T-helper 2 cell (primary cell): ENCODE measurements at places on chromosomes 3 and 15.

DNA sequence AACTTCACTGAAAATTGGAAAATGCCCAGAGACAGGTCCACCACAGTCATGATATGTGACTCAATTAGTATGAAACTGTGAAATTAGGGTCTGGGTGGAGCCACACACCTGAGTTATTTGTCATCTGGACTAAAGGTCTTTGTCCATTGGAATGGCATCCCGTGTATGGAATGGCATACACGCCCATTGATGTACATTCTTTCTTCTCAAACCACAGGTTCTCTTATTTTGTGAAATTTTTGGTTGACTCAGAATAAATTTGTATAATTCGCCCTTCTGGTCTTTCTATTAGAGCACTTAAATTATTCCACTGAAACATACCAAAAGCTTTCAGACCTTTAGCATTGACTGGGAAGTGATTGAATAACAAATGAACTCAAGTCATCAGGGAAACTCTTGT, 66.8 kb upstream of the UBE2E1 start:
- DNase-seq: no peak

DNA sequence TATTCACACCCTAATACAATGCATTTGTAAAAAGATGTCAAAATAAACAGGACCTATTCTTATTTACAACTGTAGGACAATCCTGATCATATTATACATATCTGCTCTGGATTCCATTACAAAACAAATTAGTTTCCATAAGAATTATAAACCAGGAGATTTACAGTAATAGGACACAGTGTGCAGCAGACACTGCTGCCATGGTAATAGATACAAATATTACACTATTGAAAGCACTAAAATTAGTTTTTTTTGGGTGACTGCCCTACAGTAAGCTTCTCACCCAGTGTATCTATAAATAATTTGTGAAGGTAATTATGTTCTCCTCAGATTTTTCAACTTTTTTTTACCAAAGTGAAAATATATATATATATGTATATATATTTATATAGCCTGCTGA, 47.9 kb downstream of the USF3 start:
- DNase-seq: no peak

DNA sequence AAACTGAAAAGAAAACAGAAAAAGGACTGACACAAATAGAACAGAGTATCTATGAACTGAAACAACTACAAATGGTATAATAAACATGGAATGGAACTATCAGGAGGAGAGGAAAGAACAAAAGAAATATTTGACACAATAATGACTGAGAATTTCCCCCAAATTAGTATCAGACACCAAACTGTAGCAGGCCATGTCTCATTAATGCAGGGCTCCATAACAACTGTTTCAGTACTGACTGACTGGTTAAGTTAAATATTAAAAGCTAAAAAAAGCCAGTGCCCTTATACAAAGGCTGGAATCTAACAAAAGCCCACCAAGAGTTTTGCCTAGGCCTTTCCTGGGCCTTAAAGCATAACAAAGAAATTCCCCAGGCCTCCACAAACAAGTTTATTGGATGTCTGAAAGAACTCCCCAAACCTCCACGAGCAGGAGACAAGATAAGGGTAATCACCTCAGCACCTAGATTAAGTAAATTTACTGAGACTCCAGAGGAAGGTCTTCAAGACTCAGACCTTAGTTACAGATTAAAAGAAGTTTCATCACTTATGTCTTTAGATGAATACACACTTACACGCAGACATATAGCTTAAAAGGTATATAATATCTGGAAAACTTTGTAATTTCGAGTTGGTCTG, 45.7 kb downstream of the KPNA1 start:
- no peak for DNase-seq

DNA sequence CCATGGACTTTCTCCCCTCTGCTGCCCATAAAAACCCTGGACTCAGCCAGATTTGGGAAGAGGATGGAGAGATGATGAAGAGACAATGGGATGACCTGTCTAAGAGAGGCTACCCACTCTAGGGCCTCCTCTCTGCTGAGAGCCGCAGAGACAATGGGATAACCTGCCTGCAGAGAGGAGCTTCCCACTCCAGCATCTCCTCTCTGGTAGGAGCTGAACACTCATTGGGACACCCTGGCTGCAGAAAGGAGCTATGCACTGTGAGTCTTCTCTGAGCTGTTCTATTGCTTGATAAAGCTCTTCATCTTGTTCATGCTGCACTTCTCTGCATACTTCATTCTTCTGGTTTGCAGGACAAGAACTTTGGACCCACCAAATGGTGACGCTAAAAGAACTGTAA, 4.5 kb upstream of the XCR1 start:
- DNase-seq: no peak

DNA sequence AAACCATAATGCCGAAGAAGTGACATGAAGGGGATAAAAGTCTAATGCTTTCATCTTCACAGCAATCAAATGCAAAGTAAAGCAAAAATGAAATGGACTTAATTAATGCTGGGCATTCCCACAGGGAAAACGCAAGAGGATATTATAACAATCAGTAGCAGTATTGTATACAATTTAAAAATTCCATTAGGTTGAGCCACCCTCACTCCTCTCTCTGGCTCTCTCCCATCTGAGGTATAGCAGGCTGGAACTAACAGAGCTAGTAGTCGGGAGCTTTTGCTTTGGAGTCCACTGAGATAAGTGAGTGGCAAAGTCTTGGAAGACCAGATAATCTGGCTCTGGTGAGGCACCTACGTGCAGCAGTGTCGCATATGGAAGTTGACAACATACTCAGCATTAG, 33.9 kb downstream of the DET1 start:
- DNase-seq: no peak
